Neuronal stem cell (in vitro differentiated cells): ENCODE measurements at places on chromosomes 12 and 14.

DNA sequence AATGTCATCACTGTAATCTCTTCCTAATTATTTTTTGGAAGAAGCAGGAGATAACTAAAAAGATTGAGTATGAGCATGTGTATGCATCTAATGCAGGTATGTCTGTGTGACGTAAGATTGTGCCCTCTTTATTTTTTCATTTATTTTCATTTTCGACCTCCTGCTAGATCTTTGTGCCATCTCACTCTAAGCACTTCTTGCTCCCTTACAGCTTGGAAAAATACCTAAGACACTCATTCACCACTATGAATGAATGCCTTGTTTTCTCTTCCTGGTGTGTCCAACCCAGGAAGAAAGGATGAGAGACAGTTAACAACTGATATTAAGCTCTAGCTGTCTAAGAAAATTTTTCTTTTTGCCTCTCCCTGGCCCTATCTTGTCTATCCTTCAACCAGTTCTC is 76.8 kb upstream of the CISTR start:
- DNase-seq, result no peak

GRCh38 chr12:47785887-47786661 is 13.0 kb downstream of the SLC48A1 start:
- DNase-seq, result no peak

GRCh38 chr12:50195832-50196231 is 28.7 kb upstream of the CERS5 start:
- DNase-seq, result no peak

DNA sequence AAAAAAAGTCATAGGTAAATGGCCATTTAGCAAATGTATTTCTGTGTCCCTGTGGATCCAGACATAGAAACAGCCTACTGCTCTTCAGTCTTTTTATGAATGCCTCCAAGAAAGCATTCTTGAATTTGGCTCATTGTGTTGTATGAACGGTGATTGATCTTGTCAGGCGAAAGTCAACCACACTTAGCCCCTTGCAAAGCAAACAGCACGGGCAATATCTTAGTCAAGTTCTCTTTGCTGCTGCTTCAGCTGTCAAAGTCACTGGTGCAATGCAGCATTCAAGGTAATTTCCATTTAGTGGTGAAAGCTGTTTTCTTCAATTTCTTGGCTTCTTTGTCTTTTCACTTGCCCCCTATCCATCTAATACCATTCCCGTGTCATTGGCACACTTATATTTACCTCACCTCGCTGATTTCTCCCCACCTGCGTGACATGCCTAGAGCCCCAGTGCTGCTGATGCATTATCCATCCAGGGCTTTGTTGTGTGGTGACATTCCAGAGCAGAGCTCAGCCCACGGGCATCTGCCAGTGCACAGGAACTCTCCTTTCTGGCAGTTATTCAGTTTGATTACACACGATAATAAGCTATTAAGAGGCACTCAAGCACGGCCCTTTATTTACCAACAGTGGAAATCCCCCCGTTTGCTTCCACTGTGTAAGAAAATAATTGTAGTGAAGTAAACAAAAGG is 362.3 kb upstream of the NOVA1 start:
- DNase-seq, result peak; percentile 35

DNA sequence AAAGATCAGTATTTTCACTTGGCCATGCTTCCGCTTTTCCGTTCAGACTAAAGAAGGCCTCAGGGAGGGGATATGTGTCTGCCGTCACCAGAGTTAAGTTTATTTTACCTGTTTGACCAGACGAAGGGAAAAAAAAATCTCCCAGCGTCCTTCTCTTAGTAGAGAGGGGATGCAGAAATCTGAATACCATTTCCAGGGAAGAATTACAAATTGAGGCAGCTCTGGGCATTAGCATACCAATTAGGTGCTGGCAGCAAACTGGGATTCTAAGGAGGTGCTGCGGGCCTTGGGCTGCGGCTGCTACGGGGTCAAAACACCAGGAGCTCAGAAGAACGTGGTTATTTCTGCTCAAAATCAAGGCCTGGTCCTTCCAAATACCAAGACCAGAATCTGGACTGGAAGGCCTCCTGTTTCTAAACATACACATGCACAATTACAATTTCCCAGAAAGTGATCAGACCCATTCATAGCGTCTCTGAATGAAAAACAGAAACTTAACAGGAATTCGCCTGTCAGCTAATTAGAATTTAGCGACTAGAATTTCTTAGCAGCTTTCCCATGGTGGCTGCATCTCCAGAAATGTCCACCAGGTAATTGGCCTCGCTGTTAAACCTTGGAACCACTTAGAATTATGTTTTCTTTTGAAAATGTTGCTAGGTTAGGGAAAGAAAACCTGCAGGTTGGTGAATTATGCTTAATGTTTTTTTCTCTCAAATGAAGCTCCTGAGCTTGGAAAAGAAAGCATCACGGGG is 617.0 kb downstream of the VRK1 start:
- no peak for DNase-seq

DNA sequence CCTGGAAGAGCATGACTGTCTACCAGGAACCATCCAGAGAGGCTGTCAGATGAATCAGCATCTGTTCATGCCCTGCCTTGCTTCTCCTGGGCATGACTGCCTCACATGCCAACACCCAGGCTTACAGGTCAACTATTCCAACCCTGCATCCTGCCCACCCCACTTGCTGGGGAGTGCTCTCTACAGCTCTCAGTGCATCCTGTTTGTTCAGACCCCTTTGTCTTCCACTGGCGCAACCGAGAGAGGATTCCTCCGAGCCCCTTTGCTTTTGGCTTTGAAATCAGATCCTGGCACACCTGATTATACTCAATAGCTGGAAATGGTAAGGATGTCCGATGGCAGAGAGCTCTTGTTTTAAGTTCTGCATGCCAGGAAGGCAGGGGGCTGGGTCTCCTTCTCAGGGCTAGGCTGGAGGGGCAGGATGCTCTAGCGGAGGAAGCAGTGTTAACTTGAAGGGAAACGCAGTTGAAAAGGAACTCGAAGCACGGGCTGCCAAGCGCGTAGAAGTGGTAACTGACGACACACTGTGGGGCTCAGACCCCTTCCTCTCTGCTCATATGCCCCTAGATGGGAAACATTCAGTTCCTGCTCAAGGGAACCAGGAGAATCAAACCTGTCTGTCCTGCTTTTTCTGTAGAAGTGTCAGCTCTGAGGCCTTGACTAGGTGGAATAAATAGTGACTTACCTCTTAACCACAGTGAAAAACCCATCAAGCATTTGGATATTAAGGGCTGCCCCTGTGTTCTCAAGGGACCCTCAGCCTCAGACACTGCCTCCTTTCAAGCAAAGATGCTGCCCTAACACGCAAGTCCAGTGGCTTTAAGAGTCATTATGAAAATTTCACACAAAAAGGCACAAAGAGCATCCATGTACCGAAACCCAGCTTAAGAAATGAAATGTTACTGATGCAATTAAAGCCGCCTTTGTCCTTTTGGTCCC is 297.5 kb downstream of the ZFP36L1 start:
- DNase-seq, result no peak

DNA sequence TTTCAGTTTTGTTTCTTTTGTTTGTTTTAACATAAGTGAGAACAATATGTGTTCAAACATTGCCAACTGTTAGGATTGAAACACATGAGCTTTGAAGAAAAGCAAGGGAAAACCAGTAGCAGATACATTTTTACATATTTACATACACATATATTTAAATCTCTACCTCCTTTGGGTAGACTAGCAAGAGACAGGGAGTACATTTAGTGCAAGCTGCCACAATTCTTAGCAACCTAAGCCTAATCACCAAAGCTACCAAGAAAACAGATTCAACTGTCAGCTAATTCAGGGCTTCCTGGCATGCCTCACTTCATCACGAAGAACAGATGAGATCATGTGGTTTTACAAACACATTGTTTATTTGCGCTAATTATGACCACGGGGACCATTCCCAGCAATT is 143.1 kb downstream of the PRIMA1 start:
- DNase-seq, result no peak

DNA sequence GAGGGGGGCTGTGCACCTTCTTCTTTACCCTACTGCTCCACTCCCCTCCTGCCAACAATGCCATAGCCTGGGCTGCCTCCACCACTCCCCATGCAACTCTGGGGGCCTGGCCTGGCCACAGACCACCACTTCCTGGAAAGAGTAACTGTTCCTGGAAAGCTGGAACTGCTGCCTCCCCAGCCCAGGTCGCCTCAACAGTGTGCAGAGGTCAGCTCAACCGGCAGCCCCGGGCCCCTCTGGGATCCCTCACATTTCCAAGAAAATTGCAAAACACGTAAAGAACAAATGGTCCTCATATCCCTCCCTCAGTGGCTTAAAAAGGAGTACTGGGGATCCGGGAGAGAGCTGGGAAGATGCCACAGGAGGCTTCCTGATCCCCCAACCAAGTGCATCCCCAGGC is 22.4 kb upstream of the DIO3 start:
- no peak for DNase-seq

DNA sequence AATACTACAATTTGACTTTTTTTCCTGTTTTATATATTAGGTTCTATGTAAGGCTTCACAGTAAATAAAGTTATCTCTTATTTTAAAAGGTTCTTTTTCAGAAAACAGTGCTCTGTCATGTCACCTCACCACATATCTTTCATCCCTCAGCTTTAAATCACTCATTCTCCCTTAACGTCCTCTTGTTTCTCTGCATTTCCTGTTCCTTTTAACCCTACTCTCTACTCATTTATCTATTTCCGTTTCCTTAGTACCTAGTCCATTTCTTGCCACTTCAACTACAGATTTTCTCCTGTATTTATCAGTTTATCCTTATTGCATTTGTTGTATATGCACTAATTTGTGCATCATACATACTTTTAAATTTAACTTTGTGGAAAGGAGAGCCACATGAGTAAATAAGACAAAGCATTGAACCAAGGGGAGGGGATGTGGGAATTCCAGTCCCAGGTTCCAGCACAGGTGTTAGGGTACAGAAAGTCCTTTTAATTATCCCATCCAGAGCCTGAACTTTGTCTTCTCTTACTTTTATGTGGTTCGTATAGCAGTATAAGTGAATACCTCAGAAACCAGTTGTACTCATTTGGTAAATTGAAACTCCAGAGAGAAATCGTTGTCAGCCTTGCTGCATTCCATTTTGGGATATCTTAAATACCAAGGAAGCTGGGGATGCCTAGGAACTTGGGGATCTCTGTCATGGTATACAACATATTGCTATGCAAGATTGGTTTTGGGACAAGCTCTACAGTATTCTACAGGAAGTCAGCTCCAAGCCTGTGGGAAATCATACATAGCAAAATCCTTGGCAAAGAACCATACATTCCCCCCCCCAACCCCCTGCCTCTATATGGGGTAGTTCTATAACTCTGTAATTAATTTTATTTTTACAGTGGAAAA is 120.5 kb downstream of the DIP2B start:
- no peak for DNase-seq

- DNase-seq, result no peak
These were observed 17.2 kb upstream of the KRT83 start for GRCh38 chr12:52338241-52338960.

DNA sequence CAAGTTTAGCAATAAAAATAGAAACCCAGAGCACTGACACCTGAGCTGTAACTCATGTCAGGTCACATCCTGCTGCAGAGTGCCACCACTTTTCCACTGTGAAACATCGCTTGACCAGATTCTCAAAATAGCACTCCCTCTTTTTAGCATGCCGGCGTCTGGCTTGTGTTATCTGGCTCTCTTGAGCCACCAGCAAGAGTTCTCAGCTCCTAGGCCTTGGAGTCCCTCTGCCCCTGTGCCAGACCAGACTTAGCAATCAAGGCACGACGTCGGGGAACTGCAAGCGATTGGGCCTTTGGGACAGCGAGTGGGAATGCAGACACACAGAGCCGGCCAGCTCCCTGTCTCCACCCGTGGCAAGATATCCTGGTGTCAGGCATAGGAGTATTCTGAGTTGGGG is 52.5 kb downstream of the SPIC start:
- no peak for DNase-seq

DNA sequence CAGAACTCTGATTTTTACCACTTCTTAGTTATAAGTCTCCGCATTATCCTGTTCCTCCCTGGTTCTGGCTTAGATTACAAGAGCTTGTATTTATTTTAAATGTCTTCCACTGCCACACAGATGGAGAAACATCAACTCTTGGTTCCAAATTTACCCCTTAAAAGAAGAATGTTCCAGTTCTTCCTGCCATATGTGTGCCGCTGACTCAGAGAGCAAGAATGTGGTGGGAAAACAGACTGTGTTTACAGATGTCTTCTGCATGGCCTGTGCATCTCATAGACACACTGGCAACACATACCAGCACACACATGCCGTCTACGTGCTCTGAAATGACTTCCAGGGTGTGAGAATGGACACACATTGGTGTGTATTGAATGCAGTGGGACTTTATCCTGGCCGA is 383.0 kb downstream of the LRIG3 start:
- DNase-seq, result no peak

DNA sequence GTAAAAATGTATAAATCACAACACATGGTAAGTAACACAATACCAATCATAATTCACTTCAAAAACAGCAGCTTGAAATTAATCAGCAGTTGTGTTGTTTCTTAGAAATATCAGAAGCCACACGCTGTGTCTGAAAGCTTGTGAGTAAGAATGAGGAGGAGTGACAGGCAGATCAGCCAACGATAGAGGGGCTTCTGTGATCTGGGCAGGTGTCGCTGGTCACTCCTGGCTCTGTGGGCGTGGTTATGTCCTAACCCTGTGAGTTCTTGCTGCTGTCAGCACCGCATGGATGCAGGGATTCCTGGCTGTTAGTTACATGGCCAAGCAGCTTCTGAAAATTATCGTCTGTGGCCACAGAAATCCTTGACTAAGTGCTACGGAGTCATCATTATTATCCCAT is 123.4 kb downstream of the SLC25A47 start:
- no peak for DNase-seq

GRCh38 chr12:15928346-15928745 is 17.2 kb downstream of the DERA start:
- DNase-seq, result no peak
